ENCODE measurements at places on chromosomes 1 and 21.

DNA sequence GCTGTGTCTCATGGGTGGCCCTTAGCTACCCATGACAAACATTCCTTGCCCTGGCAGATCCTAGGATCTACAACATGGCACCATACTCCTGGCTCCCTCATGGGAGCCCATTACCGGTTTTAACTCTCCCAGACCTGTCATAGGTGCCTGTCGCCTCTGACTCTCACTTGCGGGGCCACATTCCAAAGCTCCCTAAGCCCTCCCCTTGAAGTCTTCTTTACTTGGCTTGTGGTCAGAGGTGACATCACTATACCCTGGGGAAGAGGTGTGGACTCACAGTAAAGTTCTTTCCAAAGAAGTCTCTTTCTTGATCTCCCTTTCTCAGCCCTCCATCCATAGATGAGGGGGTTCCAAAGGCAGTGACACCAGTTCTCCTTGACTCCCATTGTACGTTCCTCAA is 5.4 kb upstream of the SLAMF9 start:
- no peak for DNase-seq

DNA sequence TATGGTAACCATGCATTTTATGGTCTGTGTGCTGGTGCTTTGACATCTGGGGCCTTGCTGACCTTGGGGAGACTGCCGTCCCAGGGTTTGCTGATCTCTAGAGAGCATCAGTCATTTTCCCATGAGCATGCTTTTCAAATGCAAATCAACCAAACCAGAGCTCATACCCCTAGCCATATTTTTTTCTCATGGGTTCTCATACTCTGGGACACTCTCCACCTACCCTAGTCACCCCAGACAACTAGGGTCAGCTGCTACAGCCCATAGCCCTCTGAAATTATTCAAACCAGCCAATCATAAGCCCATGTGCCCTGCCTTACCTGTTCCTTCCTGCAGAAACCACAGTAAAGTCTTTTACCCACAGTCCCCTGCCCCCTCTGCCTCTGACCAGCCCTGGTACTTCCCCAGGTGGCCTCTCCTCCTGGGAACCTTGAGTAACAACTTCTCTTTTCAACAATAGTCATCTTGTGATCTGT is 132.0 kb downstream of the MAP3K21 start:
- DNase-seq: peak; percentile 24

DNA sequence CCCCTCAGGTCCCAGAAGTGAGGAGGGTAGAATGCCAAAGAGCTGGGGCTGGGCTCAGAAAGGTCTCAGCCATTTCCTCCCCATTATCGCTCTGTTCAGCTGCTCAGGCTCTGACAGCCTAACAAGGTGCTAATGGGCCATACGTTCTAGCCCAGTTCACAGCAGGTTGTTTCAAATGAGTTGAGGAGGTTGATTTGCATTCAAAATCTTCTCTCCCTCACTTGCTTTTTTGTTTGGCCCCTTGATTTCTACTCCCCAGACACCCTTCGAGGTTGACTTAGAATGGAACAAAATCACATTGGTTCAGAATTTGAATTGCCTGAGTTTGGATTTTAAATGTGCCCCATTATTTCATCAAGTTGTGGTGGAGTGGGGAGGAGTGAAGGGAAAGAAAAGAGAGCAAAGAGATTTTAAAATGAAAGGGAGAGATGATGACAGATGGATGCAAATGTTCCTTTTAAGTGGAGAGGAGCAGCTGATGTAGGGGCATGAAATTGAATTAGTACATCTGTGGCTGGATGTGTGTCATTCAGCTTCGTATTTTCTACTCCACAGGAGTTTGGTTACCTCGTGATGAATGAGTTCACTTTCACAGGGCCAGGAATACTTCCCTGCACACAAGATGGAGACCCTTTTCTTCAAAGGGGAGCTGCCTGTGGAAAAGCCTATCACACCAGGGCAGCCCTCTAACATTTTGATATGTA is 425.8 kb upstream of the CAMK1G start:
- no peak for DNase-seq

DNA sequence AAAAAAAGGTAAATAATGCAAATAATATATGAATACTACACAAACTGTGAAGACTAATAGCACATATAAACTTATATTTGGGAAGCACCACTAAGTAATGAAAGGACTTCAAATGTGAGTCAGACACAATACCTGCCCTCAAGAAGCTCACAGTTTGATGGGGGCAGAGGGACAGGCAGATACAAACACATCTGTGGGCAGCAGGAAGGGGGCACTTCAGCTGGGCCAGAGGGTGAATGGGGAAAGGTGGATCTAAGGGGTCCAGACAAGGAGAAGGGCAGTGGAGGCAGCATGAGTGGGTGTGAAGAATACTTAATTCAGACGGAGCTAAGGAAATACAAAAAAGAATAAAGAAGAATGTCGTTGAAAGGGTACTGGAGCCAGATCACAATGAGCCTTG is 114.2 kb downstream of the TGFBR3 start:
- DNase-seq: no peak

- DNase-seq: no peak
Measured at GRCh38 chr1:53015508-53015860, 46.5 kb upstream of the PODN start.

- DNase-seq: no peak
Measured at GRCh38 chr21:38990424-38990794, 184.7 kb downstream of the ETS2 start.

- DNase-seq: no peak
Measured at GRCh38 chr21:25936776-25937175, 202.0 kb downstream of the GABPA start.

- no peak for DNase-seq
Measured at GRCh38 chr1:14932034-14932638, 221.4 kb upstream of the TMEM51 start.

GRCh38 chr1:112698366-112699310 is 8.3 kb downstream of the RHOC start:
- DNase-seq: no peak

DNA sequence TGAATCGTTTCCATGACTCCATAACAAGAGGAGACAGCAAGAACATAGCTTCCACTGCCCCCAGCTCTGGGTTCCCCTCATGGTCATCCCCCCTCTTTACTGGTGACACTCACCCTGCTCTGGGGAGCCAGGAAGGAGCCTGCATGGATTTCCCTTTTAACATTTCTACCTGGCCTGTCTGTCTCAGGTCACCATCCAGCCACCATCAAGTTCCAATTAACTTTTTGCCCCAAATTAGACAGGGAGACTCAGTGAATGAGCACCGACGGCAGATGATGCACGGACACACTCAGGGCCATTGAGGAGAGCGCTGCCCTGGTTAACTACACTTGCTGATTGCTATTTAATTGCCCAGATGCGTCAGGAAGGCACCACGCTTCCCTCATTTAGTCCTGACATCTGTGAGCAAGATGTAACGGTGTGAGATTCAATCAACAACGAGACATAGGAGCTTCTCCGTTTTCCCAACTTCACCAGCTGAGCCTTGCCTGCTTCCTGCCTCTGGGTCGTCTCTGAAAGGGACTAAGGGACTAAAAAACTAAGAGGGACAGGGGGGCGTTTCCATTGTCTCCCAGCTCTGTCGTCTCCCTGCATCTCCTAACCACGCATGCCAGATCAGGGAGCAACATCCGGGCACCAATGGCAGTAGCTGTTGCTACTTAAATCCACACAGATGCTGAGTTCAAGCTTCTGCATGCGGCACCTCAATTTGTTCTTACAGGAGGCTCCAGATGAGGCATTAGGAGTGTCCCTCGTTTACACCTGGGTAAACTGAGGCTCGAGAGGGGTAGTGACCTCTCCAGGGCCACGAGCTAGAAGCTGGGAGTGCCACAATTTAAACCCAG is 426.7 kb downstream of the NPHP4 start:
- DNase-seq: no peak

- DNase-seq: peak; percentile 66
Measured at GRCh38 chr1:223712850-223713474, 623 bp downstream of the CAPN2 start.

DNA sequence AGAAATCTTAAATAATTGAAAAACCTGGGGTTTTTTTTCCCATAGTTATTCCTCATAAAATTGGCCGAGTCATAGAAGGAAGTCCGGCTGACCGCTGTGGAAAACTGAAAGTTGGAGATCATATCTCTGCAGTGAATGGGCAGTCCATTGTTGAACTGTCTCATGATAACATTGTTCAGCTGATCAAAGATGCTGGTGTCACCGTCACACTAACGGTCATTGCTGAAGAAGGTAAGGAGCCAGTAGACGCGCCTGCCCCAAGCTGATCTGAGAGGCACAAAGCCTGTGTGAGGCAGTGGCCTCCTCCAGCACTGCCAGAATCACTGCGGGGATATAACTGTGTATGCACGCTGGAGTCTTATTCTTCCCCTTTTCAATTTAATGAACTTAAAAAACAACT is 100.3 kb downstream of the PHTF1 start:
- DNase-seq: no peak

DNA sequence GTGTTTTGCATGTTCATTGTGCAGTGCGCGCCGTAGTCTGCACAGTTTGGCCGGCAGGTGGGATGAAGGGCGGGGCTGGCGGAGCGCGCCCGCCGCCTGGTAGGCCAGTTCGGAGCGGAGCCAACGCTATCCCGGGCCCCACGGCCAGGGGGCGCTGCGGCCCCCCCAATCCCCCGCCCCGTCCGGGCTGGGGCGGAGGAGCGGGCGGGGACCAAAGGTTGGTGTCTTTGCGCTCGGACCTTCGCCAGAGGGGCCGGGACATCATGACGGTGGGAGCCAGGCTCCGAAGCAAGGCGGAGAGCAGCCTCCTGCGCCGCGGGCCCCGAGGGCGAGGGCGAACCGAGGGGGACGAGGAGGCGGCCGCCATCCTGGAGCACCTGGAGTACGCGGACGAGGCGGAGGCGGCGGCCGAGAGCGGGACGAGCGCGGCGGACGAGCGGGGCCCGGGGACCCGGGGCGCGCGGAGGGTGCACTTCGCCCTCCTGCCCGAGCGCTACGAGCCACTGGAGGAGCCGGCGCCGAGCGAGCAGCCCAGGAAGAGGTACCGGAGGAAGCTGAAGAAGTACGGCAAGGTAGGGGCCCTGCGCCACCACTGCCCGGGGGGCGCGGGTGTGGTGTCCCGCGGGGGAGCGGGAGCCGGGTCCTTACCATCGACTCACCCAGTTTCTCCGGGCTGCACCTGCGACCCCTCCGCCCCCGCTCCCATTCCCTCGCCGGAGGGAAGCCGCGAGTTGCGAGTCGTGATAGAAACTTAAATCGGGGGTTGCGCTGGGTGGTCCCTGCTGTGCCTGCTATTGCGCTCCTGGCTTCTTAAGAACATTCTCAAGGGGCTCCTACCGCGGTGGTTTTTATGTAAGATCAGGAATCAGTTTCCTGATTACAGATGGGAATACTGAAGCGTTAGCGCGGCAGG is at the start of gene C1orf115:
Gene C1orf115 (plus strand): TSS at position 224 of the 913 bp plus-strand sequence. CDS start 40 bp downstream, at position 264.
- DNase-seq: peak; percentile 85

DNA sequence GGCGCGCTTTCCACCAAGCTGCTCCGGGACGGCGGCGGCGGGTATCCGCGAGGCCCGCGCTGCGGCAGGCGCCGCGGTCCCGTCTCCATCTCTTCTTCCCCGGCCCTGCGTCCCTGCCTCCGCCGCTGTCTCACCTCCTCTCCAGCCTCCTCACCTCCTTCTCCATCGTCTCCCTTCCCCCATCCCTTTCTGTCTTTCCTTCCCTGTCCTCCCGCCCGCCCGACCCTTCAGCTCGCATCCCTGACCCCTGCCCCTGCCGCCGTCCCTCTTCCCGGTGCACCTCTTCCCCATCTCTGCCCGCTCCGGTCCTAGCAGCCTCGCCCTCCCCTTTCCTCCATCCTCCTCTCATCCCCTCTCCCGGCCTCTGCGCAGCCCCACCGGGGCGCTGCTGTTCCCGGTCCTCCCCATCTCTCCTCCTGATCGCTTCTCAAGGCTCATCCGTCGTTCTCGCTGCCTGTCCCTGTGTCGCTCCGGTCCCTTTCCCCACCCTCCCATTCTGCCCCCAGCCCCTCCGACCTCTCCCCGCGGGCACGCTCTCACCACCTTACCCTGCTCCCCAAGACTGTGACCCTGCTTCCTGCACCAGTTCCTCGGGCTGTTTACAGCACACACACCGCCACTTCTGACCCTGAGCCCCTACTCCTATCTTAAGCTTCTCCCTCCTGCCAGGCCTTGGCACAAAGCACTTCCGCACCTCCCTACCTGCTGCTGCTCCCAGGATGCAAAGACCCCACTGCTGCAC is 760 bp upstream of the NPHP4 start:
- DNase-seq: peak; percentile 41

GRCh38 chr1:89464008-89464407 is 60.6 kb upstream of the LRRC8B start:
- peak; percentile 32 for DNase-seq

DNA sequence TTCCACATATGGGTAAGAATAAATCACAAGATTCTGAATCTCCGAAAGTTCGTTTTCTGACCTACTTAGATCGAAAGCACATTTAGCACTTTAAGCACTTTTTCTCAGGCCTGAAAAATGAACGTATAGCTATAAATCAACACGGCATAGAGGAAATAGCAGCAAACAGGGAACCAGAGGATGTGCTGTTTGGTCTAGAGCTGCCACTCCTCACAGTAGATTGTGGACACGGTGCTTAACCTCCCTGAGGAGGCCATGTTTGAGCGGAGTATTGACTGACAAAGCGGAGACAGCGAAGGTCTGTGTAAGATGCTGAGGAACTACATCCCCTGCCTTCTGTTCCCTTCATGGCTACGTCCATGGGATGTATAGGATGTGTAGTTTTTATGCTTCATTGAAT is 452.8 kb upstream of the NCAM2 start:
- DNase-seq: no peak

DNA sequence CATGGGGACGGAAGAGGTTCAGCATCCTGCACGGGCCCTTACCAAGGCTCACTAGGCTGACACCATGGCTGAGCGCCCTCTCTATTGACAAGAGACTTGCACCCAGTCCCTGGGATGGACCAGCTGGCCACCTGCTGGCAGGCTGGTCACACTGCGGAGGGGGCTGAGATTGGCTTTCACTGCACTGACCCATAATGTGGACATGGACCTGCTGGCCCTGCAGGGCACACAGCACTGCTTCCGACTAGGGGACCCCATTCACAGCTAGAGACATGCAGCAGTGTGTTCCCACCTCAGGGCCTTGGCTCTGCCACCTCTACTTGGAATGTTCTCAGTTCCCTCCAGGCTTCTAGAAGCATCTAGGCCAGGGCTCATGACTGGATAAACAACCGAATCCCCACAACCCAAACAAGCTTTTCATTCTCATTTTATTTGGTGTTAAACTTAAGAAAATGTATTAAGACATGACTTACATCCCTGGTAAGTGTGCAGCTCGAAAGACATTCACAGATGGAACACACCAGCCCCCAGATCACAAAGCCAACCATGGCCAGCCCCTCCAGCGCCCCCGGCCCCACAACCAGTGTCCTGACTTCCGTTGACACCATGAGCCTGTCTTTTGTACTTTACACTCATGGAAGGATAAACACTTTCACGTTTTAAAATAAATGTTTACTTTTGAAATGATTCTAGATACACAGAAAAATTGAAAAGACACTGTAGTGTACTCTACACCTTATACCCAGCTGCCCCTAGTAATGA is 9.3 kb upstream of the SRARP start:
- DNase-seq: peak; percentile 72

- DNase-seq: no peak
Measured at GRCh38 chr1:12715896-12716437, at the start of gene AADACL3. AADACL3 (plus strand) TSS chr1:12716110; CDS start chr1:12716177, 67 bp downstream.

- DNase-seq: peak; percentile 52
Measured at GRCh38 chr1:37561133-37562132, 4.7 kb downstream of the DNALI1 start.

- DNase-seq: peak; percentile 49
Measured at GRCh38 chr1:40404670-40405462, 31.3 kb downstream of the SMAP2 start.

- peak; percentile 25 for DNase-seq
Measured at GRCh38 chr1:245156736-245157505, 2.1 kb downstream of the KIF26B start.

GRCh38 chr1:33687000-33687399 is 176.9 kb upstream of the HMGB4 start:
- no peak for DNase-seq
